ENCODE measurements at places on chromosomes 12 and 14. TPM values are rescaled to one million over a fixed set of nuclear protein-coding genes. Genes with fewer than 3 reads are reported as not detected.

Gene ORAI1
- total RNA-seq, result 29.0 TPM

Gene ARHGEF25
- 3.3 TPM for total RNA-seq

Gene MNAT1
- 69.2 TPM for total RNA-seq

Gene SLC22A17
- 0.82 TPM for total RNA-seq

DNA sequence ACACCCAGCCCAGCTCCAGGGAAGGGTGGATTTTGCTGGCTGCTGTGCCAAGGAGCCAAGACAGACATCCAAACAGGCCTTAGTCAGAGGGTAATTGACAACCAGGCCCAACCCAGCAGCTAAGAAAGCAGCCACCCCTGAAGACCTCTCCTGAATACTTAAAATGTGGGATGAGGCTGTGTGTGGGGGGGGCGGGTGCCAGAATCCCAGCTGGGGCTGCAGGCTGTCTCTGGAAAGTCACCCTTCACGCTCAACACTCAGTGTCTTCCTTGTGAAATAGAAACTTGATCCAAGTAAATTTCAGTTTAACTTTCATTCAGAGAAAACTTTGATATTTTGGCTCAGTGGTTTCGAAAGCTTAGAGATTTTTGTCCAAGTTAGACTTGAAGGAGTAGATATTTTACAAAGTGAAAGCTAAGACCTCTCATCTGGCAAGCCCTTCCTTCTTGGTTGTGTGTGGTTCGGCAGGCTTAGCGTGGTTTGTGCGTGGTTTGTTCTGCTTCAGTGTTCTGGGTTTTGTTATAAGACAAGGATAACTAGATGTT lies 5.1 kb downstream of the PAPLN start:
- DNase-seq, result no peak

DNA sequence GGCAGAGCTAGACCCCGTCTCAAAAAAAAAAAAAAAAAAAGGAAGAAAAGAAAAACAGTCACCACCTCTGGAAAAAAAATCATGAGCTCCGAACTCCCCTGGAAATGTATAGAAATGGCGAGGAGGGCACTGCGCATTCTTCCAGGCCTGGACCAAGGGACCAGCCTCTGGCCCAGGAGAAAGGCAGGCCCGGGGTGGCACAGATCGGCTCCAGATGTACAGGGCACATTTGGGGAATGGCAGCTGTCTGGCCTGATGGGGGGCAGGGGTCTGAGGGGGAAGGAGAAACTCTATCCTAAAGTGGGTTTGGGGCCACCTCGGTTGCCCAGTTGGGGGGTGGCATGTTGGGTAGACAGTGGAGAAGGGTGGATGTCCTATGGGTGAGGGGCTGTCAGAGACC lies 46.0 kb upstream of the EML1 start:
- no peak for DNase-seq

DNA sequence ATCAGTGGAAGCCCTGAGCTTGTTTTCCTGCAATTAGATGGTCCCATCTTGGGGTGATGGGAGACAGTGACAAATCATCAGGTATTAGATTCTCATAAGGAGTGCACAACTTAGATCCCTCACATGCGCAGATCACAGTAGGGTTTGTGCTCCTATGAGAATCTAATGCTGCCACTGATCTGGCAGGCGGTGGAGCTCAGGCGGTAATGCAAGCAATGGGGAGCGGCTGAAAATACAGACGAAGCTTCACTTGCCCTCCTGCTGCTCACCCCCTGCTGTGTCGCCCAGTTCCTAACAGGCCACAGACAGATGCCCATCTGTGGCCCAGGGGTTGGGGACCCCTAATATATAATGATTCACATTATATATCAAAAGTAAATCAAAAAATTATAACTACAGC lies 258.8 kb upstream of the USP15 start:
- no peak for DNase-seq

DNA sequence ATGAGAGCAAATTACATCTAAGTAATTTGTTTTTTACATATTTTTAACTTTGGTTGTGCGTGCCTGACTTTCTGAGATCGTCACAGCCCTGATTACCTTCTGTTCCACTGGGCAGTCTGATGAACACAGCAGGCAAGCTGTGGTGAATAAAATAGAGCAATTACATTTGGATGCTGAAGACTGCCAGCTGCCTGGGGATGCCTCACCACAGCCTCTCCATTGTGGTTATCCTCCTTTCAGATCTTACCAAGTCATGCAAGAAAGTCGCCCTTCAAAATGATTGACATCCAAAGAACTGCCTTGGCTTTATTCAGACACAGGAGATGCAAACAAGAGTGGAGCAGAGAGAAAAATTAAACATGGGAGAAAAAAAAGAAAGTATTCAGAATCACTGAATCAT lies 456.6 kb upstream of the TMPO start:
- no peak for DNase-seq

DNA sequence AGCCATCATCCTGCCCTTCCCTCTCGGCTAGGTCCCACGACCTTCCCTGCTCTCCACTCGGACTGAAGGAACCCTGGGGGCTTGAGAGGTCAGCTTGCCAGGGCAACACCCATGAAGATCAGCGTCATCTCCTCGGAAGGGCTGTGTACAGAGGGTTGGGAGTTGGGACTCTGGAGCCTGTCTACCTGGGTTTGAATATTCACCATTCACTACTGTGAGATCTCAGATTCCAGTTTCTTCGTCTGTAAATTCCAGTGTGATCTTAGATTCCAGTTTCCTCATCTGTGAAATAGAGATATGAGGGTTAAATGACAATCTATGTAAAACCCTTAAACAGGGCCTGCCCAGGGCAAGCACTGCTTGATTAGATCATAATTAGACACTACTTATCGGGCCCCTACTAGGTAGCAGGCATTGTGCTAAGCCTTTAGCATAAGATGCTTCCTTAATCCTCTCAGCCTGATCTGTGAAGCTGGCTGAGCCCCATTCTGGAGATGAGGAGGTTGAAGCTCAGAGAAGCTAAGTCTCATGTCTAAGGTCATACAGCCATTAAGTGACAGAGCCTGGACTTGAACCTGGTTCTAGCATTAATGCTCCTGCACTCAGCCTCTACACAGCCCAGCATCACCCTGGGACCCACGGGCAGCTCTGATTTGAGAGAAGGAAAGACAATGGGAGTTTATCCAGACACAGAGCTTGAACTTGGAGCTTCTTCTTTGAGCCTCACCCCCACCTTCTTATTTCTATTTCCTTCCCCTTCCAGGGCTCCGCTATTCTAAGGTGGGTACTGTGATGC lies 612 bp upstream of the ZDHHC22 start:
- DNase-seq, result no peak

DNA sequence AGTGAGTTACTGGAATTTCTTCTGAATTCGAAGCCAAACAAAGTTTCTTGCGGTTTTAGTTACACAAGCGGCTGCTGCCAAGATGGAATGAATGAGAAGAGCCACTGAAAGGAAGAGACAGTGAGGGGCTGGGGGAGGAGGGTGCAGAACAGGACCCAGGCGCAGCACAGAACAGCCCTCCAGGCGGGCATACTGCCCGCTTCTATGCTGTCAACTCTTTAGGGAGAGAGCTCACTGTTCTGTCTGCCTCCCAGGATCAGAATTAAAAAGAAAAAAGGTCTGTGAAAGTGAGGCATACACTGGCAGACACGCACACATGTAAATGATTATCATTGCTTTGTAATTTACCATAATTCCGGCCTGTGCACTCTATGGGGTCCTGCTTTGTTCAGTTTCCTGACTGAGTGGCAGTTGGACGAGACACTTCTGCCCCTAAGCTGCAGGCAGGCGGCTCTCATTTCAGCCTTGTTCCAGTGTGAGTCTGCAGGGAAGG lies 231.6 kb downstream of the CACNA1C start:
- DNase-seq, result no peak

DNA sequence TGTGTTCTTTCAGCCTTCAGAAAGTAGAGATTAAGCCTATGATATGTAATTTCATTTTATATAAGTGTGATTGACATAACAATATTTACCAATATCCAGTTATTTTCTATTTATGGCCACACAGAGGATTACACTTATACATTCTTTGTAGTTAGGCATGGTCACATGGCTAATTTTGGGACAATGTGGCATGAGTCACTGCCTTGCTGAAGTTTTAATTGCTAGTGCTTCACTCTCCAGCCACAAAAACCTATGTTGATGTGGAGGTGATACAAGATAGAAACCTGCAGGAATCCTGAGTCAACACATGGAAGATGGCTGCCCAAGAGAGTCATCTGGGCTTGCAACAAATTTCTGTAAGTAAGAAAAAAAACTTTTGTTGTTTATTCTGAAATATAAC lies 17.0 kb downstream of the CLEC14A start:
- no peak for DNase-seq

- no peak for DNase-seq
These were observed 649.6 kb downstream of the BCL11B start for GRCh38 chr14:98622208-98623051.

Gene ASIC1
- 0.15 TPM for total RNA-seq

DNA sequence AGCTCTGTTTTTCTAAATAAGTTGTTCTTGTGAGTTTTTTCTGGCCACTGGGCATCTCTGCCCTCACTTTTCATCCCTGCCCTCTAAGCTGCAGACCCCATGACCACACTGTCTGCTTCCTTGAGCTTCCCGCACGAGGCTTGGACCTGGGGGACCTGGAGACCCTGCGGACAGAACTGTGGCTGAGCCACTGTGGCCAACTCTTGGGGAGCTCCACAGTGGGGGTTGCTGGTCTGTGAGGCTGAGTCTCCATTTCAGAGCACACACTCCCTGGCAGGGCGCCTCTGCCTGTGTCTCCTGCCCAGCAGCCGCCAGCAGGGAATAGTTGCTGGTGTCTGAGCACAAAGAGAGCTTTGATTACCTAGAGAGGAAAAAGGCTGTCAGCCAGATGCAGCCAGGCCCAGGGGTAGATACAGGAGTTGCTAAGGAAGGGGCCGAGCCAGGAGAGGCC lies 13.1 kb upstream of the RIN3 start:
- DNase-seq, result no peak

- DNase-seq, result no peak
These were observed 16.7 kb upstream of the CD163L1 start for GRCh38 chr12:7460375-7461259.

Gene CRACR2A
- 1.7 TPM for total RNA-seq

DNA sequence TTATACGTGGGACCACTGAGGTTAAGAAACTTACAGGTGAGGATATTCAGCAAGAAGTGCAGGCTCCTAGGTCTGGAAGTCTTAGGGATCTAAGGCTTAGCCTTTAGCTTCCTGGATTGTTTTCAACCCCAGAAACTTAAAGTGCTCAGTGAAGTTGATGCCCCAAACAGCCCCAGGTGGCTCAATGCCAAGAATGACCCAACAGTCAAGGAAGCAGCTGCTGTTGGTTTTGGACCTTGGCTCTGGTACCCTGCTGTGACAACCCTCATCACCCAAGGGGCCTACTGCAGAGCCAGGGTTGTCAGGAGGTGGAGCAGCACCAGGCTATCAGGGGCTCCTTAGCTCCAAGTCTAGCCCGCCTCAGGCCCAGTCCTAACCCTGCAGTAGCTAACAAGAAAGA lies 36.8 kb downstream of the VDR start:
- no peak for DNase-seq

Gene KRT7
- 0.39 TPM for total RNA-seq

GRCh38 chr14:68672609-68673285 lies 120.1 kb downstream of the ZFP36L1 start:
- DNase-seq, result no peak

GRCh38 chr12:104737791-104738301 lies 220.2 kb downstream of the SLC41A2 start:
- DNase-seq, result no peak

Gene CPNE6
- not detected for total RNA-seq

- no peak for DNase-seq
These were observed 134.2 kb downstream of the UNC79 start for GRCh38 chr14:93564918-93565317.

Gene DEGS2
- total RNA-seq, result 0.22 TPM

DNA sequence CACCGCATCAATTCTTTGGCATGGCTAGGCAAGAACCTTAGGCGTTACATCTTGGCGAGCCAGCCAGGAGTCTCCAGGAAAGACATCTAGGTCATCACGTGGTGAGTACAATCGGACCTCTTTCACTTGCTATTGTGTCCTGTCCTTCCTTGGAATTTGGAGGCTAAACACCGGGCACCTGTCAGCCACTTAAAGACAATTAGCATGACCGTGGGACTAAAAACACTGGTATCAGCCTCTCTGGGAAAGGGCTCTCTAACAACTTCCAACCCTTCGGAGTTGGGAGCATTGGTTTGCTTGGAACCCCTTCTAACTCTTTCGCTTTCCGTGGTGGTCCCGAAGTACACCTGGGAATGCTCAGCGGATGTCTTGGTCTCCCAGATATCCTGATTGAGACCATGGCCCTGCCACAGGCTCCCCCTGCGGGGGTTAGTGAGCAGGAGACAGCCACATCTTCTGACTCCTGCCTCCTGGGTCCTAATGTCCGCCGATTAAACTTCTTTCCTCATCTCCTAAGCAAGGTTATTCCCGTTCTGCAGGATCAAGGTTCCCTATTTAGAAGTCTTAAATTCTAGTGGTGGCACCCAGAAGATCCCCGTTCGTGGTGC lies 971.7 kb downstream of the FSCB start:
- no peak for DNase-seq

Gene CCDC60
- total RNA-seq, result not detected

DNA sequence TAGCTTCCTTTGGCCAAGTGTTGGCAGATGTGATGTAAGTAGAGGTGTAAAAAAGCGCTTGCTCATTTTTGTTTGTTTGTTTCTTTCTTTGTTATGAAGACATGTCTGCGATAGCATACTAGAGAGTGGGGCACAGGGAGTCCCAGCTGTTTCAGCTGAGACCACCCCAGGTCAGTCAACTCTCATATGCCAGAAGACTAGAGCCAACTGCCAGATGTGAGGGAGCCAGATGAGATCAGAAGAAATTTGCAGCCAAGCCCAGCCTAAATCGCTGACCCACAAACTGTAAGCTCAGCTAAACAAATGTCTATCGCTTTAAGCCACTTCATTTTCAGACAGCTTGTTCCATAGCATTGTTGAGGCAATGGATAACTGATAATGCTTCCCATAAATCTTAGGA lies 397.1 kb downstream of the APAF1 start:
- DNase-seq, result no peak

Gene PSMB5
- 304 TPM for total RNA-seq

Gene LBHD2
- not detected for total RNA-seq

All from gastrocnemius medialis (tissue), 4 donors.